Breast epithelium (tissue), 4 donors: ENCODE measurements at places on chromosomes 2 and 18.
A peak's percentile ranks its signal among the peaks of the same experiment; 100 is the strongest.

GRCh38 chr2:161178756-161179155 lies 18.5 kb downstream of the TANK start:
- no peak for DNase-seq

DNA sequence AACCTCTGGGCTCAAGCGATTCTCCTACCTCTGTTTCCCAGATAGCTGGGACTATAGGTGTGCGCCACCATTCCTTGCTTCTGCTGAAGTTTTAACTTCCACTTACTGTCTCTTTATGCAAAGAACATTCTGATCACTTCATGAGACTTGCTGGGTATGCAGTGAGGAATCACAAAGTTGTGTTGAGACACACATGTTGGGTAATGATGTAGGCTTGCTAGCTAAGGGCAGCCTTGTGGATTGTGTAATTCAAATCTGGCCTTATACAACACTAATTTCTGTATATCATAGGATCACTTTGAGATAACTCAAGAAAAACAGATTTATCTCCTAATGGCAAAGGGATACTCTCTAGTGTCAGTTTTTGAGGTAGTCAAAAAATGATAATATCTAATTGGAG lies 24.2 kb downstream of the XRCC5 start:
- DNase-seq = no peak

GRCh38 chr2:129160879-129161278 lies 818.6 kb upstream of the RAB6C start:
- no peak for DNase-seq

GRCh38 chr18:63288311-63288710 lies 31.3 kb downstream of the BCL2 start:
- no peak for DNase-seq

DNA sequence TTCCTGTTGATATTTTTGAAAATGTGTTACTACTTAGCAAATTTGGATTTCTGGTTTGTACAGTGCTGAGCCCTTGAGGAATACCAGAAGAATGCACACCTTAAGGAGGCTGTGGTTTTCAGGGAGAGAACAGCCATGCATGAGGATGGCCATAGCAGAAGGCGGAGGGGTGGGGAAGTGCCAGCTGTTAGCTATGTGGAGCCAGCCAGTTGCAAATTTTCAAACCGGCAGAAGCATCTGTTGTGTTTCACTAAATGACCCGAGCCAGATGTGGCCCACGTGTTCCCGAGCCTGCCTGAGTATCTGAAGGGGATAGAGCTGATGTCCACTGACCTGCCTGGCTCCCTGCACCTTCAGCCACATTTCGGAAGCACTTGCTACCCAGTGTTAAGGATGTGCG lies 16.4 kb upstream of the RBM44 start:
- DNase-seq = no peak

DNA sequence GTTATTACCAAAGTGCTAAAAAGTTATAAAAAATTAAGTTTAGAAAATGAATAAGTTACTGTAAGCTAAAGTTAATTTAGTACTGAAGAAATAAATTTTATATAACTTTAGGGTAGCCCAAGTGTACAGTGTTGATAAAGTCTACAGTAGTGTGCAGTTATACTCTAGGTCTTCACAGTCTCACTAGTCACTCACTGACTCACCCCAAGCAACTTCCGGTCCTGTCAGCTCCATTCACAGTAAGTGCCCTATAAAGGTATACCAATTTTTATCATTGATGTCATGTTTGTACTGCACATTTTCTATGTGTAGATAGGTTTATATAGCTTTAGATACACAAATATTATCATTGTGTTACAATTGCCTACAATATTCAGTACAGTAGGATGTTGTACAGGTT lies 518.3 kb upstream of the PIK3C3 start:
- no peak for DNase-seq

- no peak for DNase-seq
Measured at GRCh38 chr2:192536922-192537624, 342.3 kb upstream of the TMEFF2 start.

DNA sequence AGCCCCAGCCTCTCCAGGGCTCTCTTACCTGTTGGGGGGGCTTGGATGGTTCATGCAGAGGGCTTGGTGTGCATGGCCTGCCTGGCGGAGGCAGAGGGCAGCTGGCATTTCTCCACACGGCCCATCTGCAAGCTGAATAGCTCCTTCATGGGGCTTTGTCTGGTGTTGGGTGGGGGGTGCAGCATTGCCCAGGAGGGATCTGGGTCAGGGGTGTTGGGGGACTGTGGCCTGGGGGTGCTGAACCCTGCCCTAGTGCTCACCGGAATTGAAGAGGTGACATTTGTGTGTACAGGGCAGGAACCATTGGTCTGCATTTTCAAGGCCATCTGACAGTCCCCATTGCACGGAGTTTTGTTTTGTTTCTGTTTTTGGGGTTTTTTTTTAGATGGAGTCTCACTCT lies 58.8 kb upstream of the HAAO start:
- DNase-seq = no peak

GRCh38 chr2:127790694-127791529 lies 20.1 kb downstream of the WDR33 start:
- no peak for DNase-seq

GRCh38 chr2:210259687-210260086 lies 34.4 kb upstream of the ACADL start:
- no peak for DNase-seq

- DNase-seq = peak; percentile 8
Measured at GRCh38 chr2:108908713-108909070, 80.3 kb downstream of the EDAR start.

- no peak for DNase-seq
Measured at GRCh38 chr2:50181212-50181611, 850.7 kb downstream of the NRXN1 start.

DNA sequence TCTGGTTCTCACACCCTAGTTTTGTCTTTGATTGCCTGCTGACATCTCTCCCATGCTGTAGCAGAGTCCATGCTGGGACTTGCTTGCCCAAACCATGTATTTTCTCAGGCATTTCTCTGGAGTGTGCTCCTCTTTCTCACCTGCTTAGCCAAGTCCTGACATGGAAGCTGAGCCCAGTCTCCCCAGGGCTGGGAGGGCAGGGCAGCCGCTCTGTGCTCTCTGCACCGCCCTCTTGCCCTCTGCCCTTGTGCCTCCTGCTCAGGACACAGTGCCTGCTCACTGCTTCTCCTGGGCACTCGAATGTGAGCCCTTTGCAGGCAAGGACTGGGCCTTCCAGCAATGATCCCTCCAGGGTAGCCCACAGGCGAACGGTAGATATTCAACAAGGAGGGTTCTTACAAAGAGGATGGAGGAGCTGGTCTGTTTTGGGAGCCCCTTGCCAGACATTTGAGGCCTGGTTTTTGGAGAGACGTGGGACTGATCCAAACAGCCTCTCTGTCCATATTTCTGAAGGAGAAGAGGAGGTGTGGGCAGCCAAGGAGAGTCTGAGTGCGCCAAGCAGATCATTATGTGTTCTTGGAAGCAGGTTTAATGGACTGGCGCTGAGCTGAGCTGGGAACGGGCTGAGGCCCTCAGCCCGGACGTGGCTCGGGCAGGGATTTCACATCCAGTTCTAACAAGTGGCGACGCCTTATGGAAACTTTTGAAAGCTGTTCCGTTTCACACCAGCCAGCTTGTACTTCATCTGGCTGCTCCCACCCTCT lies 4.0 kb downstream of the SLC14A2 start:
- DNase-seq = no peak

GRCh38 chr2:190334479-190335224 lies 8.7 kb upstream of the INPP1 start:
- DNase-seq = no peak

DNA sequence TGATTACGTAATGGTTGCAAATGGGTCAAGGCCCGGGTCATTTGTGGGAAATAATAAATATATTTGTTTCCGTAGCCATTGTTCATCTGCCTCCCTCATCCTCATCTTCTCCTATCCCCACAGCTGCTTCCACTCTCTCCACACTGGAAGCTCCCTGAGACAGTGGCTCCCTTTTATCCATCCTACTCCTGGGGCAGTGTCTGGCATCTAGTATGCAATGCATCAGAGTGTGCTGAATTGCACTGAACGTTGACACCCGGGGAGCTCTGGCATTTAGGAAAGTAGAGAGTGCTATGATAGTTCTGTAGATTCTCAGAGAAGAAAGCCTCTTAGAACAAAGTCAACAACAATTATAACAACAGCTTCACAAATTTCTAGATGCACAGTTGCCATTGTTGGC lies 45.5 kb upstream of the NAB1 start:
- no peak for DNase-seq

DNA sequence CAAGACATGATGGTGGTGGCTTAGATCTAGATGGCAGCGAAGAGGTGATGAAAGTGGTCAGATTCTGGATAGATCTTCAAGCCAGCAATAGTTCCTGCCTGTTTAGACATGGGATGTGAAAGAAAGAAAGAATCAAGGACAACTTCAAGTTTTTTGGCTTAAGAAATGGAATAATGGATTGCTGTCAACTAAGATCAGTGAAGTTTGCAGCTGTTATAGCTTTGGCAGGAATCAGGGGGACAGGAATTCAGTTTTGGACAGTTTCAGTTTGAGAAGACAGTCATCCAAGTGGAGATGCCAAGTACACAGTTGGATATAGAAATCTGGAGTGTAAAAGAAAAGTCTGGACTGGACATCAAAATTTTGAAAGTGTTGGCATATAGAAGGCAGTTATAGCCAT lies 283.7 kb upstream of the PKDCC start:
- no peak for DNase-seq

DNA sequence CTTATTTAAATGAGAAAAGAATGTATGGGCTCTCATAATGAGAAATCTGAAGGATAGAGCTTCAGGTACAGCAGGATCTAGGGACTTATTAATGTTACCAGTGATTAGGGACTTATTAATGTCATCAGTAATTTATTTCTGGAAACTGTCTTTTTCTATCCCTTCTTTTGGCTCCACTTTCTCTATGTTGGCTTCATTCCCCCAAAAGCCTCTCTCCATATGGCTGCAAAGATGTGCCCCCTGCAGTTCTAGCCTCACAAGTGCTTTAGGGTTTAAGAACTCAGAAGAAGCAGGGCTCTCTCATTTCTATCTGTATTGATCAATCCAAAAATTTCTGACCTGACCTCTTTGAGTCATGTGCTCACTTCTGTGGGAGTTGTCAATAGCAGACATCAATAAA lies 480.9 kb downstream of the TXNL1 start:
- DNase-seq = no peak

- no peak for DNase-seq
Measured at GRCh38 chr2:177298191-177298590, 33.7 kb upstream of the NFE2L2 start.

DNA sequence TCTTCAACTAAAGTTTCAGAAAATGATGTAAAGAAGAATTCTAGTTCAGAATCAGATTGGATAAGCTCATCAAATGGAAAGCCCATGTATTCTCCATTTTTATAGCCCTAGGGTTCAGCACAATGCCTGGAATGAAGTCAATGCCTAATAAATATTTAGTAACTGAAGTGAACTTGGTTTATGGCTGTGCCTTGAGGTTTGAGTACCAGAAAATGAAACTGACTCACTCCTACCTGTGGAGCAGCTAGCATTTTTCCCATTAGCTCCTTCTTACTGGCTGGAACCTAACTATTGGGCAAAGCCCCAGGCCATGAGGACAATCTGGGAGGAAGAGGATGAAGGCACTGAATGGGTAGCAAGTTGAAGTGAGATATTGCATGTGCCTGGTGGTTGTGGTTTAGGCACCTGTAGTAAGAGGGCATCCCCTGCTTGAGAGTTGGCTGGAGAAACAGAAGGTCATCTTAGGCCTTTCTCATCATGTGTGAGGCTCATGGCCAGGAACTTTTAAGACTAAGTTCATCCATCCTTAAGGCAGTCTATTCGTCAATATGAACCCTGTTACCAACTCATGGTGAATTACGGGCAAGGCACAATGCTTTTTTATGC lies 85.0 kb upstream of the LYPD1 start:
- DNase-seq = no peak

GRCh38 chr2:113167115-113167932 lies 6.4 kb upstream of the PSD4 start:
- DNase-seq = no peak
